MCF 10A (cell line): ENCODE measurements at places on chromosomes 1 and 21.

DNA sequence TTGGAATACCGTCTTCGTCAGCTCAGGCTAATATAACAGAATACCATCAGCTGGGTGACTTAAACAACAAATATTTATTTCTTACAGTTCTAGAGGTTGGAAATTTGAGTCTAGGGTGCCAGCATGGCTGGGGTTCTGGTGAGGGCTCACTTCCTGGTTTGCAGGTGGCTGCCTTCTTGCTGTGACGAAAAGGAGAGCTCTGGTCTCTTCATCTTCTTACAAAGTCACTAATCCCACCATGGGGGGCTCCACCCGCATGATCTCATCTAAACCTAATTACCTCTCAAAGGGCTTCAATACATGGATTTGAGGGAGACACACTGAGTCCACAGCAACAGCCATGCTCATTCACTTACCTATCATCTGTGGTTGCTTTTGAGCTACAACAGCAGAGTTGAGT lies 78.3 kb downstream of the PSMG1 start:
- no peak overlapping the region for H3K4me3 ChIP-seq
- no peaks in the 10 kb centered on the region for H3K36me3 ChIP-seq
- peaks cover 6% of the 10 kb centered on the region for H3K4me1 ChIP-seq
- DNase-seq, result no peak
- no peaks in the 10 kb centered on the region for H3K27me3 ChIP-seq

- peaks cover 46% of the 10 kb centered on the region for H3K27me3 ChIP-seq
- H3K27ac ChIP-seq, result no peak overlapping the region
- DNase-seq, result no peak
- no peaks in the 10 kb centered on the region for H3K36me3 ChIP-seq
- no peak overlapping the region for H3K4me3 ChIP-seq
- no peaks in the 10 kb centered on the region for H3K4me1 ChIP-seq
Measured at GRCh38 chr1:112307930-112308591, 88.0 kb upstream of the CTTNBP2NL start.

DNA sequence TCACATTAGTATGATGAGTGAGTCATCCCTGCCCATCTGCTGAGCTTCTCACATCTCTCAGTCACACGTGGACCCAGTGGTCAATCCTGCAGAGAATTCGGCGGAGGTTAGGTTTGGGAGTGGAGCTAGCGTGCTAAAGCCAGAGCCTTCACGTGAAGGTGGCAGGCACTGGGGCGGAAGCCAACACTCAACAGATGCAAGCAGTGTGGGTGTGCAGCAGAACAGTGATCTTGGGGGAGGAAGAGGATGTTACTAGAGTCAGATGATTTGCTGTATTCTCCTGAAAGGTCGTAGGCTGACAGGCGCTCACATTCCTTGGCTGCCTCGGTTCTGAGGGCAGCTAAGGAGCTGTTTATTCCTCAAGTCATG lies 6.7 kb downstream of the C1orf115 start:
- H3K27me3 ChIP-seq, result no peaks in the 10 kb centered on the region
- no peak overlapping the region for H3K4me3 ChIP-seq
- H3K36me3 ChIP-seq, result no peaks in the 10 kb centered on the region
- H3K27ac ChIP-seq, result no peak overlapping the region
- H3K4me1 ChIP-seq, result no peaks in the 10 kb centered on the region
- DNase-seq, result no peak

GRCh38 chr1:54611621-54612020 lies 11.7 kb downstream of the FAM151A start:
- DNase-seq, result no peak
- no peak overlapping the region for H3K4me3 ChIP-seq
- H3K36me3 ChIP-seq, result no peaks in the 10 kb centered on the region
- H3K27me3 ChIP-seq, result no peaks in the 10 kb centered on the region
- H3K27ac ChIP-seq, result no peak overlapping the region
- peaks cover 7% of the 10 kb centered on the region for H3K4me1 ChIP-seq

GRCh38 chr1:28071813-28072212 lies 16.6 kb downstream of the EYA3 start:
- H3K27me3 ChIP-seq, result no peaks in the 10 kb centered on the region
- H3K27ac ChIP-seq, result no peak overlapping the region
- peaks cover 9% of the 10 kb centered on the region for H3K4me1 ChIP-seq
- H3K36me3 ChIP-seq, result peaks cover 10% of the 10 kb centered on the region
- DNase-seq, result no peak

- peak; percentile 38 for DNase-seq
- no peak overlapping the region for H3K4me3 ChIP-seq
- no peaks in the 10 kb centered on the region for H3K27me3 ChIP-seq
- no peak overlapping the region for H3K27ac ChIP-seq
Measured at GRCh38 chr1:211843018-211843417, 12.5 kb upstream of the LPGAT1 start.

- H3K4me1 ChIP-seq, result peaks cover 9% of the 10 kb centered on the region
- DNase-seq, result peak; percentile 55
- H3K27ac ChIP-seq, result no peak overlapping the region
- H3K27me3 ChIP-seq, result peaks cover 10% of the 10 kb centered on the region
Measured at GRCh38 chr1:40625076-40625475, 40.4 kb downstream of the RIMS3 start.

- H3K36me3 ChIP-seq, result no peaks in the 10 kb centered on the region
- no peaks in the 10 kb centered on the region for H3K27me3 ChIP-seq
- peak; percentile 88 for DNase-seq
Measured at GRCh38 chr1:182246783-182247182, 144.8 kb downstream of the GLUL start.

DNA sequence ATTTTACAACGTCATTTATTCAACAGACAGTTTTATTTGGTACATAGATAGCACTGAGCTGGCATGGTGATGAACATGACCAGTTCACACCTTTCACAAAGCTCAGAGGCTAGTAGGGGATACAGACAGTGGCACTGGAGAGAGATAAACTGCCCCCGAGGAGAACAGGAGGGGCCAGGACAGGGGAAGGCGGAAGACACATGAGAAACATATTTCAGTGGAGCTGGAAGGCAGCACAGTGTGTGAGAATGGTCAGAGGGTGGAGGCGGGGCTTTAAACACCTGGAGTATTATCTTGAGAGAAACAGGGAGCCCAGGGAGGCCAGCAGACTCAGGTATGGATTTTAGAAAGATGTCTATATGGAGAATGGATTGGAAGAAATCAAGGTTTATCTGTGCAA lies 49.5 kb downstream of the CHML start:
- H3K27ac ChIP-seq, result peak overlapping the region; percentile 76
- H3K4me1 ChIP-seq, result peaks cover 34% of the 10 kb centered on the region
- peaks cover 60% of the 10 kb centered on the region for H3K36me3 ChIP-seq
- no peaks in the 10 kb centered on the region for H3K27me3 ChIP-seq

GRCh38 chr1:1285102-1285571 lies 4.9 kb downstream of the SCNN1D start:
- no peaks in the 10 kb centered on the region for H3K27me3 ChIP-seq
- peaks cover 6% of the 10 kb centered on the region for H3K4me1 ChIP-seq
- no peaks in the 10 kb centered on the region for H3K36me3 ChIP-seq
- DNase-seq, result no peak

- no peak for DNase-seq
- no peak overlapping the region for H3K4me3 ChIP-seq
- no peaks in the 10 kb centered on the region for H3K36me3 ChIP-seq
- H3K27me3 ChIP-seq, result peaks cover 8% of the 10 kb centered on the region
- no peak overlapping the region for H3K27ac ChIP-seq
- H3K4me1 ChIP-seq, result no peaks in the 10 kb centered on the region
Measured at GRCh38 chr1:147109041-147109440, 63.2 kb downstream of the PRKAB2 start.

- no peak overlapping the region for H3K4me3 ChIP-seq
- H3K27ac ChIP-seq, result no peak overlapping the region
- no peak for DNase-seq
- no peaks in the 10 kb centered on the region for H3K36me3 ChIP-seq
Measured at GRCh38 chr1:57799490-57800115, 375.7 kb upstream of the DAB1 start.

DNA sequence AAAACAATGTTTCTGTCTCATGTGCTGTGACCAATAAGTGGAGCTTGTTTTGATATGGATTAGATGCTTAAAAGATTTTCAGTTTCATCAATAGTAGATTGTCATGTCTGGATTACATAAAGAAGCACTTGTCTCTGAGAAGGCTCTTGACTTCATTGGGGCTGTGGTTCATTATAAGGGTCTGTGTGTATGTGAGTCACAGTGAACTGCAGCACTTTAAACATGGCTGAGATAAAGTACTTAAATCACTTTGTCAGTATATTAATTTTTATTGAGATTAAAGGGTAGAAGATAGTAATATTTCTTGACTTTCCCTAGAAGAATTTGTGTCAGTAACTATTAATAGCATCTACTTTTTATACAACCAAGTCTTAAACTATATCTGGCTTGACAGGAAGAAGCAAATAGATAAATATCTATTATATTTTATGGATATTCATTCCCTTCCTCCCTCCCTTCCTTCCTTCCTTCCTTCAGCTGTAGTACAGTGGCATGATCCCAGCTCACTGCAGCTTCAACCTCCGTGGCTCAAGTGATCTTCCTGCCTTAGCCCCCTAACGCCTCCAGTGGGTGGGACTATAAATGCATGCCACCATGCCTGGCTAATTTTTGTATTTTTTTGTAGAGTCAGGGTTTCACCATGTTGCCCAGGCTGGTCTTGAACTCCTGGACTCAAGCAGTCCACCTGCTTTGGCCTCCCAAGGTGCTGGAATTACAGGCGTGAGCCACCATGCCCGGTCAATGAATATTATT lies 48.8 kb downstream of the ZFYVE9 start:
- DNase-seq, result no peak
- no peak overlapping the region for H3K27ac ChIP-seq
- no peaks in the 10 kb centered on the region for H3K27me3 ChIP-seq
- no peak overlapping the region for H3K4me3 ChIP-seq
- peaks cover 13% of the 10 kb centered on the region for H3K4me1 ChIP-seq

- no peaks in the 10 kb centered on the region for H3K4me1 ChIP-seq
- H3K27me3 ChIP-seq, result peaks cover 25% of the 10 kb centered on the region
- DNase-seq, result no peak
Measured at GRCh38 chr1:147391114-147391513, 148.6 kb downstream of the CHD1L start.

GRCh38 chr1:210711825-210712612 lies 383.3 kb downstream of the HHAT start:
- H3K4me3 ChIP-seq, result no peak overlapping the region
- H3K27ac ChIP-seq, result no peak overlapping the region
- H3K4me1 ChIP-seq, result peaks cover 6% of the 10 kb centered on the region
- peak; percentile 39 for DNase-seq

GRCh38 chr1:103218821-103219220 lies 110.5 kb upstream of the COL11A1 start:
- DNase-seq, result no peak
- no peak overlapping the region for H3K27ac ChIP-seq
- H3K36me3 ChIP-seq, result no peaks in the 10 kb centered on the region
- no peaks in the 10 kb centered on the region for H3K4me1 ChIP-seq
- no peak overlapping the region for H3K4me3 ChIP-seq

- no peak for DNase-seq
- peaks cover 11% of the 10 kb centered on the region for H3K36me3 ChIP-seq
Measured at GRCh38 chr1:6272452-6272851, 11.6 kb upstream of the GPR153 start.

DNA sequence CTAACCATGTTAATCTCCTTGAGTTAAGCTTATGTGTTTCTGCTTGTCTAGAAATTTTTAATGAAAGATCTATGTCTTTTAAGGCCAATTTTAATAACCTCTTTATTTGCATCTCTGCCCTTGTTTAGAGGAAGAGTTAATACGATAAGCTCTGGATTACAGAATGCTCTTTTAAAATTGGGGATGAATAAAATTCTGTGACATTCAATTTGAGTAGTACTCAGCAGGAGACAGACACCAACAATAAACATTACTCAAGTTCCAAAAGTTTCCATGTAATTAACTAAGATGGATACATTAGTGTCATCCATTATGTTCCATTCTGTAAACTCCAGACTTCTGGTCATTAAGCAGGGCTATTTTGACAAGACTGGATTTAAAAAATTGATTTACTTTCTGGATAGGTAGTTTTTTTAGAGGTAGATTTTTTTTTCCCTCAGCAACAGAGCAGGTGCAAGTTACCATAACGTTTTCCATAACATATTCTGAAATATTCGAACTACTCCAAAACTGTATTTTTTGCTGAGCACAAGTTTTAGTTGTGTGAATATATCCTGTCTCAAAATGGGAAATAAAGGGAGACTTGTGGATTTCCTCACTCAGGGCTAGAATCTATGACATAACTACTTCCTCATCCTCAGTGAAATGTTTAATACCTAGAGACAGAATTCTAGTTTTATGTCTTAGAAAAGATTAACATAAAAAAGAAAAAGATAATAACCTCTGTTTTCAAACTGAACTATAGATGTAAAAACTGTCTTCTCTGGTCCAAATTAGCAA lies 221.7 kb downstream of the NEGR1 start:
- peaks cover 10% of the 10 kb centered on the region for H3K27me3 ChIP-seq
- no peaks in the 10 kb centered on the region for H3K36me3 ChIP-seq
- H3K4me1 ChIP-seq, result peaks cover 11% of the 10 kb centered on the region
- no peak overlapping the region for H3K4me3 ChIP-seq
- no peak overlapping the region for H3K27ac ChIP-seq

DNA sequence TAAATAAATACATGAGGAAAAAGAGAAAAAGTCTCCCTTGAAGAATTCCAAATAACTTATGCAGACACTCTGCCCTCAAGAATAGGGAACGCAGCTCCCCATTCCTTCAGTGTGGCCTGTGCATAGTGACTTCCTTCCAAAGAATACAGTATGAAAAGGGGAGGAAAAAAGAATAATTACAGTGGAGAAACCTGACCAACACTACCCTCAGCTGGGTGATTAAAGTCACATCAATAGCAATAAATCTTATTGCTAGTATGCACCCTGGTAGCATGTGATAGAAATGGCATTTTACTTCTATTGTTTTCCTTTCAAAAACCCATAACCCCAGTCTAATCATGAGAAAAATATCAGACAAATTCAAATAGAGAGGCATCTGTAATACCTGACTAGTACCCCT lies 85.1 kb downstream of the ZZZ3 start:
- no peak for DNase-seq
- peaks cover 8% of the 10 kb centered on the region for H3K4me1 ChIP-seq
- H3K36me3 ChIP-seq, result peaks cover 13% of the 10 kb centered on the region
- H3K27ac ChIP-seq, result no peak overlapping the region
- no peak overlapping the region for H3K4me3 ChIP-seq
- H3K27me3 ChIP-seq, result no peaks in the 10 kb centered on the region

DNA sequence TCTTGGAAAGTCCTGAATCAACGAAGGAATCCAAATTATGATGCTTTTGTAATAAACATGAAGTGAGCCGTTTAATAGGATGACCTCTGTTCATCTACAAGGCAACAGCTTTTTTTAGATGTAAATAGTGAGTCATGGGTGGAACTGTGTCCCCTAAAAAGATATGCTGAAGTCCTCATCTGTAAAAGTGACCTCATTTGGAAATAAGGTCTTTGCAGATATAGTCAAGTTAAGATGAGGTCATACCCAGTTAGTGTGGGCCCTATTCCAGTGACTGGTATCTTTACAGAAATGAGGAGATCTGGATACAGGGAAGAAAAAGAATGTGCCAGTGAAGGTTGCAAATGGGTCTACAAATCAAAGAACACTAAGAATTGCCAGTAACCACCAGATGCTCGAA lies 1287.3 kb upstream of the ADGRL4 start:
- no peaks in the 10 kb centered on the region for H3K4me1 ChIP-seq
- DNase-seq, result no peak
- no peaks in the 10 kb centered on the region for H3K27me3 ChIP-seq
- H3K36me3 ChIP-seq, result no peaks in the 10 kb centered on the region
- no peak overlapping the region for H3K27ac ChIP-seq
- H3K4me3 ChIP-seq, result no peak overlapping the region

- H3K36me3 ChIP-seq, result no peaks in the 10 kb centered on the region
- H3K4me3 ChIP-seq, result peak overlapping the region; percentile 58
- H3K27me3 ChIP-seq, result peaks cover 32% of the 10 kb centered on the region
- H3K27ac ChIP-seq, result no peak overlapping the region
- H3K4me1 ChIP-seq, result peaks cover 9% of the 10 kb centered on the region
Measured at GRCh38 chr1:35707601-35708440, 10.9 kb downstream of the C1orf216 start.
